ENCODE measurements at places on chromosomes 13 and 19.
A peak's percentile ranks its signal among the peaks of the same experiment; 100 is the strongest.

DNA sequence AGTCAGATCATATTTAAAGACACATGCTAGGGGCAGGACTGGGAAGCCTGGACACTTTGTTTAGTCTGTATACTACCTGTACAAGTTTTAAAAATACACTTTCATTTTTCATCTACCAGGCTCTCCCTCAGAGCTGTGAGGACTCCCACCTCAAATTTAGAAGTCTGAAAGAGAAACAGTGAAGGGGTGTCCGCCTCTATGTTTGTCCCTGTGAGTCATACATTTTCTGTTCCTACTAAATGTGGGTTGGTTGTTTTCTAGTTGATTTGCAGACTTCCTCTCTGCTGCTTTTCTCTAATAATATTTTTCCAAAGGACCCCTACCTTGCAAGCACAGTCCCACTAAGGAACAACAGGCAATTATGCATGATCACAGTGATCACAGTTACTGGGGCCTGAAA is 110.5 kb downstream of the ENOX1 start:
- DNase-seq = no peak
- no peaks in the 10 kb centered on the region for H3K4me1 ChIP-seq
- no peaks in the 10 kb centered on the region for H3K27me3 ChIP-seq

DNA sequence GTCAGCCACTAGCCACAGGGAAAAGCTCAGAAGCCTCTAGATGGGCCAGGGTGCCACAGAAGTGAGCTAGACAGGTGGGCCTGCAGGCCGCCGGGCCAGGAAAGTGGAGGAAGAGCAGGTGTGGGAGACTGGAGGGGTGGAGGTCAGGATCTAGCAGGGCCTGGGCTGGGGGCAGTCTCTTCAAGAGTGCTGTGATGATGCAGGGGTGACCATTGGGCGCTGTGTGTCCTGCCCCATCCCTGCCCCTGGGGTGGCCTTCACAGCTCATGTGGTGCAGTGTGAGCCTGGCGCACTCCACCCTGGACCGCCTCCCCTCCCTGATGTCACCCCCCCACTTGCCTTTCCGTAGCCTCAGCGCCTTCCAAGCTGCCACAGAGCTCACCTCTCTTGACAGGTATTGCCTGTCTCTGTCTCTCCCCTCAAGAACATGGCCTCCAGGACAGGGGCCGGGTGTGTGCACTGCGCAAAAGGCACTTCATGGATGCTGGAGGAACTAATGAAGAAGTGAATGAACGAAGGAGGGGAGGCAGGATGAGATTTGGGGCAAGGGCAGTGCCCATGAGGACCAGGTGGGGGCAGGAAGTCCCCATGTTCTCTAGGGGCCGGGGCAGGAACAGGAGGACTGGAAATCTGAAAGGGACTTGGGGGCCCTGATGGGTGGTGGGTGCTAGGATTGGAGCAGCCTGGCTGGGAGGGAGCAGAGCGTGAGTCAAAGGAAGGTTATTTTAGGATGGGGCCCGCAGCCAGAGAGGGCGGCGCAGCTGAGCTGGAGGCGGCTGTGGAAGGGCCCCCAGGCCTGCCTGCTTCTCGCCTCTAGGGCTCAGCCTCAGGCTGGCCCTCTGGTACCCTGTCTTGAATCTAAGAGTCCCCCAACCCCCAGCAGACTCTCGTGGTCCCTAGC is 6.6 kb downstream of the SSBP4 start:
- H3K4me3 ChIP-seq = no peak overlapping the region
- H3K27ac ChIP-seq = no peak overlapping the region
- peak; percentile 43 for DNase-seq
- peaks cover 22% of the 10 kb centered on the region for H3K4me1 ChIP-seq

GRCh38 chr19:53657330-53657729 is 25.5 kb downstream of the DPRX start:
- no peaks in the 10 kb centered on the region for H3K36me3 ChIP-seq
- H3K27ac ChIP-seq = no peak overlapping the region
- H3K27me3 ChIP-seq = no peaks in the 10 kb centered on the region
- H3K4me1 ChIP-seq = no peaks in the 10 kb centered on the region
- no peak overlapping the region for H3K4me3 ChIP-seq
- DNase-seq = no peak

DNA sequence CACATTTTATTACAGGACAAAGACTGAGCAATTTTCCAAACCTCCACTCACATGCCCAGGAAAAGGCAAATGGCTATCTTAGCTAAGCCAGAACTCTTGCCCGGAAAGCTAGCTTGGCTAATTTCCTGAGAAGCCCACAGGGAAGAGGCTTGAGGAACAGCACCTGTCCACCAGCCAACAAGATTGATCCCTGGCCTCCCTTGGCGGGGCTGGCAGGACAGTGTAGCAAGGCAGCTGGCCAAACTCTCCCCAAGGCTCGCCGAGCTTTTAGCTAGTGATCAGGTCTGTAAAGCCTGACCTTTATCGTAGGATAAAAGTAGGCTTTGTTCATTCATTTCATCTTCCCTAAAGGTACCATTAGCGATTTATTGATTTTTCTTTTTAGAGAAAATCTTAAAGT is 101.4 kb downstream of the UQCRFS1 start:
- DNase-seq = no peak
- no peaks in the 10 kb centered on the region for H3K36me3 ChIP-seq
- no peaks in the 10 kb centered on the region for H3K4me1 ChIP-seq
- no peak overlapping the region for H3K27ac ChIP-seq
- H3K27me3 ChIP-seq = peaks cover 14% of the 10 kb centered on the region

- no peak overlapping the region for H3K4me3 ChIP-seq
- DNase-seq = no peak
- H3K36me3 ChIP-seq = no peaks in the 10 kb centered on the region
- H3K27me3 ChIP-seq = peaks cover 13% of the 10 kb centered on the region
Measured at GRCh38 chr19:3333020-3333583, 33.3 kb upstream of the NFIC start.

DNA sequence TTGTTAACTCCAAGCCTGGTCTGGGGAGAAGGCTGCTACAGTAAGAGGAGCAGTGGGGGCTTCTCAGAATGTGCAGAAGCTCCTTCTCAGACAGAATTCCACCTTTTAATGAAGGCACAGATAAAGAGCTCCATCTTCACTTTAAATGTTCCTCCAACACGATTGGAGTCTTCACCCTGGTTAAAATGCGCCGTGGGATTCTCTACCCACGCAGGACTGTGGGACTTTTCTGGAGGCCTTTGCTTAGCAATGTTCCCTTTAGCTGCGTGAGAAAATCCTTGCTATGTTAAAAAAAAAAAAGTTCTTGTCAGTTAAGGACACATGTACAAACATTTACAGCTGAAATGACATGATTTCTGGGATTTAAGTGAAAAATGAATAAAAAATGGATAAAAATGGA is 546.3 kb downstream of the MYO16 start:
- no peaks in the 10 kb centered on the region for H3K4me1 ChIP-seq
- H3K36me3 ChIP-seq = no peaks in the 10 kb centered on the region
- H3K27ac ChIP-seq = no peak overlapping the region
- DNase-seq = no peak

Measured in SJCRH30 (cell line).